ENCODE measurements at places on chromosomes 2 and 18.

GRCh38 chr2:214775971-214776370 is 33.5 kb downstream of the BARD1 start:
- DNase-seq, result no peak

DNA sequence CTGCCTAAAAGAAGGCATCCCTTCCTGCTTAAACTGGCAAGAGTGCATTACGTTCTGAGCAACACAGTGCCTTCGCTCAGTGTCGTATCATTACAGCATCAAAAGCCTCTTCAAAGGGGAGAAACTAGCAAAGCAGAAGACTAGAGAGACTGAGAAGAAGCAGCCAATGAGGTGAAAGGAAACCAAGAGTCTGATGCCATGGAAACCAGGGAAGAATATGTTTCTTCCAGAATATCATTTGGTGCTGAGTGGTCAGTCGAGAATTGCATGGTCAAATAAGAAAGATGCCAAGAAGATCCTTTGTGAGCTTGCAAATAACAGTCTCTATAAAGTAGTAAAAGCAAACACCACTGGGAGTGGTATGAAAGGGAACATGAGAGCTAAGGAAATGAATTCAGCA is 312.1 kb upstream of the CHST9 start:
- no peak for DNase-seq

- DNase-seq, result no peak
Measured at GRCh38 chr2:74620671-74621070, 27.5 kb downstream of the M1AP start.

- DNase-seq, result no peak
Measured at GRCh38 chr18:45342166-45342565, 273.1 kb upstream of the SLC14A2 start.

- no peak for DNase-seq
Measured at GRCh38 chr2:45131587-45131986, 122.3 kb upstream of the SIX2 start.

DNA sequence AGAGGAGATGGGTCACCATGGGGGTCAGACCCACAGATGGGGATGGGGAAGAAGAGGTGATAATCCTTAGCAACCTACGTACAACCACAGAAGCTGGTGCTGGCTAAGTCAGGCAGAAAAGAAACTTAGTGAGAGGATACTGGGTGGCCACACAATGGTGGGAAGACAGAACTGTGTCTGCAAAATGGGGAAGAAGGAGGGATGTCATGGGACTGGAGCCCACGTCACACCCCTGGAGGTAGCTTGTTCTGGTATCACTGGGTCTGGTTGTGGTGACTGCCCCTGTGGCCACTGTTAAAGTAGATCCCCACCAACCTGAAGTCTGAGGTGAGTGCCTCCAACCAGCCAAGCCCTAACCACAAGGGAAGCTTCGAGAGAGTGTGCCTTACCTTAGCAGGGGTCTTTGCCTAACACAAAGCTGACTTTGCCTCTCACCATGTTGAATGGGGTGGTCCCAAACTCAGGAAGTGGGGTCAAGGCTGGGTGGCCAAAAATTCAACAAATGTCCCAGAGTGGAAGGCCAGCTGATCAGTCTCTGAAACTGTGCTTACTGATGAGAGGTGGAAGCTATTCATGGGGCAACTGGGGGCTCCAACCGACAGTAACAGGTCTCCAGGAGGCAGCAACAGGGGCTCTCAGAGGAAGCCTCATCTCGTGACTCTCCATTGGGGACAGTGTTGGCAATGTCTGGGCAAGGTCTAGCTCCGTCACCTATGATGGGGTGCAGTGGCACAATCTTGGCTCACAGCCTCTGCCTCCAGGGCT is 64.8 kb upstream of the SLC1A4 start:
- DNase-seq, result no peak
